ENCODE measurements at places on chromosomes 13 and 19.

- no peak for DNase-seq
Observed at GRCh38 chr13:31221057-31221456, 21.3 kb downstream of the B3GLCT start.

DNA sequence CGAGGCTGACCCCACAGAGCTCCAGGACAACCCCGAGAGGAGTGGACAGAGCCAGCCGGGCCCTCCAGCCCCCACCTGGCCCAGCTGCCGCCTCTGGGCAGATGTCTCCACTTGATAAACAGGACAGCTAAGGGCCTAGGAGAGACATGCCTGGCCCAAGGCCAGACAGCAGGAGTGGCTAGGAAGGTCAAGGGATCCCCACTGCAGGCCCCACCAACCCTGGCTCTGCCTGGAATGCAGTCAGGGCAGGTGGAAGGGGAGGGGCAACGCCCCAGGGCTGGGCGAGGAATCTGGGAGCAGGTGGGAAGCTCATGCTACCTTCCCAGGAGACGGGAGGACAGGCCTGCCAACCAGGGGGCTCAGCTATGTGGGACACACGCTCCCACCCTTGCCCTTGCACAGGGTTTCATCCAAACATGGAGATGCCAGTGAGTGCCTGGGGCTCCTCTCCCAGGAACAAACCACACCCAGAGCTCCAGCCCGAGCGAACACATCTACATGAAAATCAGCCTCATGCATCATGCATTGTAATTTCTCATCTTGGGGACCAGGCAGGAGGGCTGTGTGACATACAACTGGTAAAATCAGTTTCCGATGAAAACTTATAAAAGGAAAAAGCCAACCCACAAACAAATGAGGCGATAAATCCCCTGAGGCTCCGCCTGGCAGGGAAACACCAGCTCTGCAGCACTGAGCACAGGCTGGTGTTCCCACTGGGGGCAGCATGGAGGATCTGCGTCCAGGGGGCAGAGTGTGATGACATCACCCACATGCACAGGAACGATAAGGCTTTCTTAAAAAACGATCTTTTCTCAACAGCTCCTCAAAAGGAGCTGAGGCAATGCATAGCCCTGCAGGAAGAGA, 25.0 kb downstream of the SH3GL1 start:
- no peak for DNase-seq

GRCh38 chr13:102548811-102549210, 48.0 kb upstream of the TPP2 start:
- no peak for DNase-seq

GRCh38 chr19:36244066-36244465, 29.2 kb downstream of the ZNF146 start:
- DNase-seq: no peak

DNA sequence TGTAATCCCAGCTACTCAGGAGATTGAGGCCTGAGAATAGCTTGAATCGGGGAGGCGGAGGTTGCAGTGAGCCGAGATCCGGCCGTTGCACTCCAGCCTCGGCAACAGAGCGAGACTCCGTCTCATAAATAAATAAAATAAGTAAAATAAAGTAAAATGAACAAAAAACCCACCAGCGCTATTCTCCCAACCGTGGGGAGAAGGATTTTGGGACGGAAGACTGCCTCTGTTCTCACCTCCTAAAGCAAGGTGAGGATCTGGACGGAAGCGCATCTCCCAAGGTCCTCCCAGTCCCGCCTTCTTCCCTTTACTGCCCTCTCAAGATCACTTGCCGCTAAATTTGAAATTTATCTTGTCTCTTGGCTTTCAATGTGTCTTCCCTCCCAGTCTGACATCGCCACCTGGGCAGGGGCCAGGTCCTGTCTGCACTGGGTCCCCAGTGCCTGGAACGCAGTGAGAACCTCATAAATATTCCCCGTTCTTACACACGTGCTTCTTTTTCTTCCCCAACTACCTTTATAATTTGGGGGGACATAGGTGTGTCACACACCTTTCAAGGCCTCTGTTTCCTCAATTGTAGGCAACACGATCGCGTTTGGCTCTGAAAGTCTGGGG, 1.2 kb upstream of the DNAJB1 start:
- DNase-seq: no peak

Measured in heart right ventricle (tissue), 16 donors.